Frontal cortex (tissue), 4 donors: ENCODE measurements at places on chromosomes 2 and 18. TPM values are rescaled to one million over a fixed set of nuclear protein-coding genes. Genes with fewer than 3 reads are reported as not detected.

HRH4 gene
- total RNA-seq, result not detected

DSG4 gene
- total RNA-seq, result under 0.01 TPM

IL36B gene
- not detected for total RNA-seq

LCT gene
- not detected for total RNA-seq

ITGA6 gene
- total RNA-seq, result 26.5 TPM

RRM2 gene
- 4.1 TPM for total RNA-seq

PAPOLG gene
- 54.2 TPM for total RNA-seq

DQX1 gene
- total RNA-seq, result not detected

FAHD2B gene
- total RNA-seq, result 5.3 TPM

PLCL1 gene
- 32.6 TPM for total RNA-seq

ANKRD23 gene
- total RNA-seq, result 4.1 TPM

MAPRE3 gene
- total RNA-seq, result 13.9 TPM

POTEJ gene
- not detected for total RNA-seq

SLC9A4 gene
- under 0.01 TPM for total RNA-seq

MARCHF7 gene
- 121 TPM for total RNA-seq

REG3G gene
- total RNA-seq, result not detected

MOGAT1 gene
- not detected for total RNA-seq

ARHGAP28 gene
- total RNA-seq, result 15.9 TPM

CDH19 gene
- under 0.01 TPM for total RNA-seq

CFAP221 gene
- 7.3 TPM for total RNA-seq

AGXT gene
- not detected for total RNA-seq

PIEZO2 gene
- total RNA-seq, result 2.4 TPM

PLEK gene
- 1.6 TPM for total RNA-seq
